Stimulated activated CD4-positive, alpha-beta T cell treated with anti-CD3 and anti-CD28 coated beads, Interleukin-1b, Interleukin-23, amount 100 ng/mL, for 1 hour (primary cell): ENCODE measurements at places on chromosomes 13 and 19.

DNA sequence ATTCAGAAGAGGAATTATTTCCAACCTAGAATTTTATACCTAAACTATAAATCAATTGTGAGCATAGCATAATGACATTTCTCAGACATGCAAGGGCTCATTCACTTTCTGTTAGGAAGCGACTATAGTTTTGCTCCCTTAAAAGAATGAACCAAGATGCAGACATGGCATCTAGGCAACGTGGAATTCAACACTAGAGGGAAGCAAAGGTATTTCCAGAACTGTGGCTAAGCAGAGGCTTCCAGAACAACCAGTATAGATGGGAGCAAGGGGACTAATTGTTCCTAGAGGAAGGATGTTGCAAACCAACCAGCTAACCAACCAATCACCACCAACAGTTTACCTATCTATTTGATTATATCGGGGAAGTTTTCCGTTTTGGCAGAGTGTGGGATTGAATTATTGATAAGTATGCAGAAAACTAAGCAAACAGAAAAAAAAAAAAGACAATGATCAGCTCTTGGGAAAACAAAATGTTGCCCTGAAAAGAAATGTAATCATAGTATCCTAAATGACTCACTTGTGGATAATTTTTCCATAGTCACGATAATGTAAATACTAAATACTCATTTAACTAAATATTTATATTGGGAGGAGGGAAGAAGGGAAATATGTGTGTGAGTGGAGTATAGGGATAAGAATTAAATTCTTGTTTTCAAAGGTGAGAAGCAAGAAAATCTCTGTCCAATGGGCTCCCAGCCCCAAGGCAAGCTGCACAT, 21.1 kb downstream of the ARL11 start:
- DNase-seq = no peak

DNA sequence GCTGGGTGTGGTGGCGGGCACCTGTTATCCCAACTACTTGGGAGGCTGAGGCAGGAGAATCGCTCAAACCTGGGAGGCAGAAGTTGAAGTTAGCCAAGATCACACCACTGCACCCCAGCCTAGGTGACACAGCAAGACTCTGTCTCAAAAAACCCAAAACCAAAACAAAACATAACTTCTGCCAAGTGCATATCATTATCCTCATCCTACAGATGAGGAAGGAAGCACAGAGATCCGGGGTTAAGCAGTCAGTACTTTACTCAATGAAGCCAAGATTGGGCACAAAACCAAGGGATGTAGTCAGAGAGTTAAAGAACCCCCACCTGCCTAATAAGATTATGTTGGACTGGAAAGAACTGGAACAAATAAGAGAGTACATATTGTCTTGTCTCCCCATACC, 5.5 kb upstream of the TMTC4 start:
- DNase-seq = no peak

DNA sequence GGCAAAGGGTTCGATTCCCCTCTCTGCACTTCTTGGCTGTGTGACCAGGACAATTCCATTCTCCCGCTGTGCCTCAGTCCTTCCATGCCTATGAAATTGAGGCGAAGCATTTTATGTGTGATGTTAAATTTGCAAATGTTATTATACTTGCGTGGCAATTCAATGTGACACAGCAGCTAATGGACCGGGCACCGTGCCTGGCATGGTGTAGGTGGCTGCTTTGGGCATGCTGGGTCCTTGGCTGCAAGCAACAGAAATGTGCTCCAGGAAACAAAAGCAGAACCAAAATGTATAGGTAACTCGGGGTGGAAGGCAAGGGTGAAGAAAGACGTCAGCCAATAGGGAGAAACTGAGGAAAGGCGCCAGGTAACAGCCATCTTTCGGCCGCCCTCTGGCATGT, 37.1 kb downstream of the TINCR start:
- no peak for DNase-seq

DNA sequence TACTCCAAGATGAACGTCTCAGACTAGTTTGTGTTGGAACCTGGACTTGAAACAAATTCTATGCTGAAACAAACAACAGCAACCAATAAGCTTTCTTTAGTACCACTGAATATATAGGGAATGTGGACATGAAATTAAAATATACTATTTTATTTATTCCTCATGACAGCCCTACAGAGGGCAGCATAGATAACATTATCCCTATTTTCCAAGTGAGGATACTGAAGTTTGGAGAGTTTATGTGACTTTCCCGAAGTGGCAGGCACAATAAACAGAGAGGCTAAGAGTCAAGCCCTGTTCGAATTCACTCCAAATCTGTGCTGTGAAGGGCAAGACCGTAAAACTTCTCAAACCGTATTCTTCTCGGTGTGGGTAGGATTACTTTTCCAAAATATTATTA, 509.9 kb upstream of the GPC6 start:
- no peak for DNase-seq

GRCh38 chr13:77062097-77062496, 35.1 kb upstream of the FBXL3 start:
- DNase-seq = no peak

DNA sequence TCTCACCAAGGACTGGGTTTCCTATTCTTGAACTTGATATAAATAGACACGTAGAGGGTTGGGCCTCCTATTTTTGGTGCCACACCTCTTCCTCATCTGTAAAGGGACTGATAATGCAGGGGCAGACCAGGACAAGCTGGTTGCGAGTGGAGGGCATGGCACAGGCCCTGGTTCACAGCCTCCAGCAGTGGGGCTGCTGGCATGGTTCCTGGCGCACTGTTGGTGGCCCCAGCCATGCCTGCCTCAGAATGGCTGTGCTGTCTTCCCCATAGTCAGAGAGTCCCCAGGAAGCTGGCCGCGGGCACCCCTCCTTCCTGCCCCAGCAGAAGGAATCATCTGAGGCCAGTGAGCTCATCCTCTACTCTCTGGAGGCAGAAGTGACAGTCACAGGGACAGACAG, 10.5 kb upstream of the OVOL3 start:
- DNase-seq = no peak

DNA sequence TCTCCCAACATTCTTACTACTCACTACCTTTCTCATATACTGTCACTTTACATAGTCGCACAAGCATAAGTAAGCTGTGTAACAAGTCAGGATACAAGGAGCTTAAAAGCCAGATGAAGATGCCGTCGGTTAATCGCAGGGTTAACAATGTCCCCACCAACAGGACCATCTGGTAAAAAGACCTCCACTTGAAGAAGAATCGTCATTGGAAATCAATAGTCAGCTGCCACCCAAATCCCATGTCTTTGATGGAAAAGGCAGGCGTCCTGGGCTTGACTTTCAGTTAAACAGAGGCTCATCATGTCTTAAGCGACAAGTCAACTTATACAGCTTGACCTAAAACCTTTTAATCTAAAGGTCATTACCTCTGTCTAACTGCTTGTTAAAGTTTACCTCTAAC, 27.2 kb downstream of the DOCK9 start:
- no peak for DNase-seq

GRCh38 chr13:111572956-111573761, 252.7 kb downstream of the TEX29 start:
- no peak for DNase-seq

DNA sequence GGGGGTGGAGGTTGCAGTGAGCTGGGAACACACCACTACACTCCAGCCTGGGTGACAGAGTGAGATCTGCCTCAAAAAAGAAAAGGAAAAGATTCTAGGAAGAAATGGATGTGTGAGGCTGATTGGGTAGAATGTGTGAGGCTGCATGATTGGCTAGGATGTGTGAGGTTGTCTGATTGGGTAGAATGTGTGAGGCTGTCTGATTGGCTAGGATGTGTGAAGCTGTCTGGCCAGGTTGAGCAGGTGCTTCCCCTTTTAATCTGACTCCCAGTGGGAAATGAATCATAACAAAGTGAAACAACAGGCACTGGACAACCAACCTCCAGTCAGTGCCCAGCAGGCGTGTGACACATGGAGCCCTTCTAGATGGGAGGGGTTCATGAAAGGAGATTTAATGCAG, 14.7 kb downstream of the C13orf46 start:
- no peak for DNase-seq

- no peak for DNase-seq
These were observed 249.4 kb downstream of the PCCA start for GRCh38 chr13:100338275-100338674.

- no peak for DNase-seq
These were observed 1.2 kb downstream of the RABAC1 start for GRCh38 chr19:41957838-41958366.

DNA sequence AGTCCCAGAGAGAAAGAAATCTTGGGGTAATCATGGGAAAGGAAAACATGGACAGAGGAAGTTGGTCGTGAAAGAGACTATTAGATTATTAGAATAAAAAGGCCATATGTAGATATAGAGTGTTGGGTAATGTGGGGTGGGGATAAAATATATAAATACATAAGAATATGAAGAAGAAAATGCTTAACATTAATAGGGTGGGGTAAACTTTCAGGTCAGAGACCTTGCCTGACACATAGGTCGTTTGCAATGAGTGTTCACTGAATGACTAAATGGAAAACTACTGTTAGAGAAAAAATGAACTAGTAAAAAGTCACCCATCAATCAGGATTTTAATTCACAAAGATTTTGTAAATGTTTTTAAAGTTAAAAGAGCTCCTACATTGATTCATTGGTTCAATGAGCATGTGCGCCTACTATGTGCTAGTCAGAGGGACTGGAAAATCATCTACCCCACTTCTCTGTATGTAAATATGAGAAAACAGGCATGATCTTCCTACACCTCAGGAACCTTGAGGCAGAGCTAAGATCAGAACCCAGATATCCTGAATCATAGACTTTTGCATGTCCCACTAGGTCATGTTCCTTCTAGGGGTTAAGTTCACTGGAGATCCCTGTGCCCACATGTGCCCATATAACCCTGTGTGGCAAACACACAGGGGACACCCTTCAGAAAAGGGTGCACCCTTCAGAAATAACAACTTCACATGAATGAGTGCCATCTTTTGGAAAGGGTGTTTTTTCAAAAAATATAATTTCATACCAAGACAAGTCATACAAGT, 24.6 kb upstream of the KLF12 start:
- DNase-seq = no peak

- no peak for DNase-seq
These were observed 110.7 kb downstream of the SOX1 start for GRCh38 chr13:112177450-112178288.

- DNase-seq = no peak
These were observed 47.8 kb upstream of the LATS2 start for GRCh38 chr13:21109168-21109567.

DNA sequence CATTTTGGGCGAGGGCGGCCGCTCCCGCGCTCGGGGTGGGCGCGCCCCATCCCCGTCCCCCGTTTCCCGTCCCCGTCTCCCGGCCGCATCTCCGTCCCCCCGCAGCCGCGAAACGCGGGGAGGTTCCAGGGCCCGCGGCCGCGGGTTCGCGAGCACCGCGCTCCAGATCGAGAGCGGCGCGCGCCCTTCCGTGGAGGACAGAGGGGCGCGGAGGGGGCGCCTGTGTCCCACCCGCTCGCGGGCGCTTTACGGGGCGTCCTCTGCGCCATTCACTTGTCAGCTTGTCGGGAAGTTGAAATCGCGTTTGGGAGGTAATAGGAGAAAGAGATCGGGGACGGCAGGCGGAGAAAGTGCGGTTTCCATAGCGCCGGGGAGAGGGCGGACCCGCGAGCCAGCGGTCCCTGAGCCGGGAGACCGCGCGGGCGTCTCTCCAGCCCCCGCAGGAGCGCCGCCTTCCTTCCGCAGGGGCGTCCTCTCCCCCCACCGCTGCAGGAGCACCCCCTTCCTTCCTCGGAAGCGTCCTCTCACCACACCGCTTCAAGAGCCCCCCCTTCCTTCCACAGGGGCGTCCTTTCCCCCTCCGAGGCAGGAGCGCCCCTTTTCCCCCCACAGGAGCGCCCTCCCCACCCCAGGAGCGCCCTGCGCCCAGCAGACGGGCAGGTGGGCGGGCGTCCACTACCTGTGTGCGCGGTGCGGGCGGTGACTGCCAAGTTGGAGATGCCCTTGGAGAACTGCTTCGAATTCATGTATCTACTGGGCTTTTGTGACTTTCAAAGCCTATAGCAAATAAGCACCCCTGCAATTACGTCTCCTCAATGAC, 962 bp upstream of the IRS2 start:
- no peak for DNase-seq

DNA sequence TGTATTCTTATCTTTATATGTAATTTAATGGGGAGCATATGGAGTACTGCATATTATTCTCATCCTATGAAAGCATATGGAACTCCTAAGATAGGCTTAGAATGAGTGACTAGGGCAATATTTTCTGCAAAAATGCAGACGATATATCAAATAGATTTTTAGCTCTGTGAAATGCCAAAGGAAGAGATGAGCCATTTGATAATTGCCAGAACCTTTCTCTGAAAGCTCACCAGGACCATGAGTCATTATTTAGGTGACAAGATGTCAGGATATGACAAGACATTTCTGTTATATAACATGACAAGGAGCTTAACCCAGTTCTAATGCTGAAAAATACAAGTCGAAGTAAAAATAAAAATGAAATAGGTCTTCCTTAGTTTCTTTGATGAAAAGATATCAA, 145.0 kb downstream of the SLITRK6 start:
- DNase-seq = no peak

DNA sequence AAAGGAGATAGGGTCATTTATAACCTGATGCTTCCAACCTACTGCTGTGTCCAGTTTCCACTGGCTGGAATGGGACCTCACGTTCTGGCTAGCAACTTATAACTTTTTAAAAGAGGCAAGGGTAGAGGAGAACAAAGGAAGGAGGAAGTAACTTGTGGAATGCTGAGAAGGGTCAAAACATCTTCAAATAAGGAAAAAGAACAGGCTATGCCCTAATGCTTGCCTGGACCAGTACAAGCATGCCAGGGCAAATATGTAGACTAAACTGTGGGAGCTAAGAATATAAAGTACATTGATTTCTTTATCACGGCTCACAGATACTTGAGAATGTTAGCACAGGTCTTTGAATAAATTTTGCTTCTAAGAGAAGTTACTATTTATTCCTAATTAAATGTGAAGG, 1.5 kb upstream of the ZNF561 start:
- DNase-seq = no peak

DNA sequence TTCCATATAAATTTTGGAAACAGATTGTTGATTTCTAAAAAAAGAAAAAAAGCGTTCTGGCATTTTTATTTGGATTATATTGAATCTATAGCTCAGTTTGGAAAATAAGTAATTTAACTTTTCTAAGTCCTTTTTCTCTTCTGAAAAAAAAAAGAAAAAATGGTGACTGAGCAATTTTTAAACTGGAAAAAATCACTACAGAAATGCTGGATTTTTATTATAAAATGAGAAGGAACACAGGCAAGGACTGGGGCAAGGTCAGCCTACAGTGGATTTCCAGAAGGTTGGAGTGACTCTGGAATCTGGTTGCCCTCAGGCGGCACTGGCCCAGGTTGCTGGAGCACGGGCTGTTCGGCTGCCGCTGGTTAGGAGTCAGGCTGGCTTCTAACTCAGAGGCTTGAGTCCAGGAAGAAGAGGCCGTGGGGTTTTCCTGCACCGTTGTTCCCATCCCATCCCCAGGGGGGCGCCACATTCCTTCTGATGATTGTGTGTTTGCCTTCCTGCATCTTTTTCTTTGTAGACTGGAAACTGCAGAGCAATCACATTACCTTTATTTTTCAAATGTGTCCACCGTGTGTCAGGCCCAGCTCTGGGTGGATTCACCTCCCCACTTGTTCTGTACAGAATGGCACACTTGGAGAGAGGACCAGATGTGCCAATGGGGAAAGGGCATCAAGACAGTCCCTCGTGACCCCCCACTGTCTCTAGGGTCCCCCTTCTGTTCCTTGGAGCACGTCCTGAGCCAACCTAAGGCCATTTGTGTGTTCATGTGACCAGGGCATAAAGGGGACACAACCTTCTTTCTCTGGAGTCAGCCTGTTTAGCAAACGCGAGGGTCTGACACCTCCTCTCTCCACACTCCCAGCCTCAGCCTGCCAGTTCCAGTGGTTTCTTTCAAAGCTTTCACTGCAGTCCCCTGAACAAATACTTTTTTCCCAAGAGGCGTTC, 44.5 kb upstream of the GTF3A start:
- no peak for DNase-seq

- DNase-seq = no peak
These were observed 101.8 kb downstream of the SOX1 start for GRCh38 chr13:112168761-112169160.
